ENCODE measurements at places on chromosomes 13 and 19. TPM values are rescaled to one million over a fixed set of nuclear protein-coding genes. Genes with fewer than 3 reads are reported as not detected.

The RFXAP gene
- total RNA-seq, result 10.5 TPM

The ZMYM2 gene
- 82.1 TPM for total RNA-seq

The ZNF571 gene
- total RNA-seq, result 5.0 TPM

The CNN1 gene
- total RNA-seq, result 520 TPM

The OR7A5 gene
- not detected for total RNA-seq

The PSG6 gene
- not detected for total RNA-seq

The SPRED3 gene
- 1.8 TPM for total RNA-seq

The OLFM4 gene
- not detected for total RNA-seq
